ENCODE measurements at places on chromosomes 3 and 15.

GRCh38 chr3:196763179-196763578 lies 23.5 kb downstream of the PAK2 start:
- DNase-seq = no peak

GRCh38 chr3:54857343-54857742 lies 70.5 kb downstream of the LRTM1 start:
- no peak for DNase-seq

GRCh38 chr3:111315930-111316587 lies 225.9 kb upstream of the CD96 start:
- no peak for DNase-seq

GRCh38 chr3:146501752-146502151 lies 32.4 kb upstream of the PLSCR2 start:
- no peak for DNase-seq

GRCh38 chr3:157590273-157590672 lies 87.1 kb upstream of the VEPH1 start:
- DNase-seq = no peak

DNA sequence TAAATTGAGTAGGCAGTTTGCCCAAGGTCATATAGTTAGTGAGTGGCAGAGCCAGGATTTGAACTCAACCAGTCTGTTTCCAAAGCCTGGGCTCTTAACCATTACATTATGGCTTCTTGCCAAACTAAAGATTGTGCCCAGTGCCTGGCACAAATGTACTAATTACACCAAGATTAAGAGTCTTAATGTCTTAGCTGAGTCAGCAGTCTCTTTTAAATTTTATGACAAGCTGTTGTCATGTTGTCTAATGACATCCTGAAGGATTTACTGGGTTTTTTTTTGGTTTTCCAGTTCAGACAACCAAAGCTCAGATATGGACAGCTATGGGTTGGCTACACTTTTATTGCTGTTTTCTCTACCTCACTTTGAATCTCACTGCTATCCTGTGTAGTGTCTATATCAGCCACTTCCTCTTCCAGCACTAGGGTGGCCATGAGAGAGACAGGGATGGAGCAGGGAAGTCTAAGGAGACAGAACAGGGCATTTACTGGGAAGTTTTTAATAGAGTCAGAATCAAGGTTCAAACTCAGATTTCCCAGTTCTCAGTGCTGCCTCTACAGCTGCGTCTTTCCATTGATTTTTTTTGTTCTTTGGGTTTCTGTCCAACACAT lies 10.5 kb downstream of the FBXL2 start:
- DNase-seq = no peak

GRCh38 chr3:151281671-151282324 lies 3.5 kb upstream of the P2RY14 start:
- no peak for DNase-seq

DNA sequence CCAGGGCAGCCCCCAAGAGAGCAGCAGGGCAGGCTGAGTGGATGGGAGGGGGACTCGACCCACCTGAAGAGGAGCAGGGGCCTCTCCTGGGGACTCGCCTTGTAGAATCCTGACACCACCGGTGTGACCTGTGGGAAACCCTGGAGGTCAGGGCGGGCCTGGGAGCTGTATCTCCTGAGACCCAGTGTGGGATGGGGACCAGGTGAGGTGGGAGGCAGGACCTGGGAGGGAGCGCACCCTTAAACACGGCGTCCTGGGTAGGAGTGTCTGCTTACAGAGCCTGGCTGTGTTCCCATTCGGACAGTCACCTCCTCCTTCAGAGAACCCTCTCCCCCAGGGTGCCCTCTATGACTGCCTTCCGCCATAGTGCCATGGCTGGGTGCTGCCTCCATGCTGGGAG lies 27.1 kb downstream of the C15orf39 start:
- no peak for DNase-seq

- DNase-seq = no peak
Observed at GRCh38 chr3:141942006-141942405, 65.6 kb downstream of the ATP1B3 start.

DNA sequence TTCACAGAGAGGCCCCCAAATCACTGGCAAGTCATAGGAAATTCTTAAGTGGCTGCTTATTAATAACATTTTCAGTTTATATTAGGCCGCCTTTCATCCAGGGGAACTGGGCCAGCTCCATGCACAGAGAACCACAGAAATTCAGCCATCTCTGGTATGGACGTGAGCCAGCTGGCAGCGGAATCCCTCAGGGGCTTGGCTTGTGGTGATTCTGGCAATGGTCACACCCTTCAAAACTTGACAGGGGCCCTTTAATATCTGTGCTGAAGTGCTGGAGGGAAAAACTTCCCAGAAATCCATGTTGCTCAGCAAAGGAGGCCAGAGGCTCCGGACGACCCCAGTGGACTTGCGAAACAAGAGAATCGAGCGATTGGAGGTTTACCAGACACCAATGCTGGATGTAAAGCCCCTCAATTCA lies 11.3 kb downstream of the PRICKLE2 start:
- DNase-seq = no peak

DNA sequence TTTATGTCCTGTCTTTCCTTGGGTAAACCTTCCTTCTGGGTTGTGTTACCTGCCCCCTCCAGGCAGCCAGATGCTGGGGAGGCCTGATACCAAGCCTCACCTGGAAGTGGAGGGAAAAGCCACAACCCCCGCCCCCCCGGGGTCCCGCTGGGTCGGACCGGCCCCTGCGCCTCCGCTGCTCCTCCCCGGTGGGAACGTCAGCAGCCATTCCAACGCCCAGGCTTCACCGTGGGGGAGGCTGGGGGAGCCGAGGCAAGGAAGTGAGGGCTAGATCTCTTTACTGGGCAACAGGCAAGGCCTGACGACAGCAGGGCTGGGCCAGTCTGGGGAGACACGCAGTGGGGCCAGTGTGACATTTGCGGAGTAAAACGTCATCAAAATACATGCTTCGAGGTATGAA lies 53.0 kb upstream of the SNRPA1 start:
- DNase-seq = no peak

DNA sequence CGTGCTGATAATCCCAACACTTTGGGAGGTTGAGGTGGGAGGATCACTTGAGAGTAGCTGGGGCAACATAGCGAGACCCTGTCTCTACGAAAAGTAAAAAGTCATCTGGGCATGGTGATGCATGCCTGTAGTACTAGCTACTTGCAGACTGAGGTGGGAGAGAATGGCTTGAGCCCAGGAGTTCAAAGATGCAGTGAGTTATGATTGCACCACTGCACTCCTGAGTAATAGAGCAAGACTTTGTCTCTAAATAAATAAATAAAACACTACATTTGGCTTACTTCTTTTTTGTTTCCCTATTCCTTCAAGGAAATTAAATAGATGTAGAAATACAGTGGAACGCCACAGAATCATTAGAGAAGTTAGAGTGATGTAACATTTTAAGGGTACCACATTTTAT lies 20.1 kb upstream of the LDHAL6B start:
- no peak for DNase-seq

- DNase-seq = no peak
Observed at GRCh38 chr3:184741259-184741556, 29.3 kb upstream of the MAGEF1 start.

GRCh38 chr15:74200871-74201419 lies 1.6 kb downstream of the STRA6 start:
- DNase-seq = no peak

- DNase-seq = no peak
Observed at GRCh38 chr3:69868841-69869420, 129.7 kb downstream of the MITF start.

GRCh38 chr15:41279535-41280283 lies 48.6 kb downstream of the CHP1 start:
- DNase-seq = no peak

DNA sequence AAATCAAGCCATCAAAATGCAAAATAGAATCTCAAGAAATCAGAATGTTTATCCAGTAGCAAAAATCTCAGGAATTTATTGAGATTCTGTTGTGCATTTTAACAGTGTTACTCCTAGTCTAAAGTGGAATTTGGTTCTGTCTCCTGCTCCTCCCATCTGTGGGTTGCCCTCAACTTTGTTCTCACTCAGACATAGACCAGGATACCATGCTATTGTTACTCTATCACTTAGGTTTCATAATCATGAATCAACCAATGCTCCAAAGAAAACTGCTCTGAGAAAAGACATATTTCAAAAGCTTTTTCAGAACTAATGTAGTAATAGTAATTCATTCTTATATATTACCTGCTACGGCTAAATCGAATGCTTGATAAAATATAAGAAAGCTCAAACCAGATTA lies 274.7 kb downstream of the RBMS3 start:
- no peak for DNase-seq

DNA sequence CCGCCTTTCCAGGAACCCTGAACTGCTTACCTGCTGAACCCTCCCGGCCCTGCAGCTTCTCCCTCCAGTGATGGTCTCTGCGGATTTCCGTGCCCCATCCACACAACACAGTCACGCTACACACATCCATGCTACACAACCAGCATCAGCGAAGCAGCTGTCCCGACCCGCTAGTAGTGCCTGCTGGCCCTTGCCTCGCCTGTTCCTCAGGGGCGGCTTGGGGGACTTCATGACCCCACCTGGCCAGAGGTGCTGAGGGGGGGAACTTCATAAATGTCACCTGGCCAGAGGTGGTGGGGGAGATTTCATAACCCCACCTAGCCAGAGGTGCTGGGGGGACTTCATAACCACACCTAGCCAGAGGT lies 530 bp upstream of the TUBGCP5 start:
- DNase-seq = no peak

DNA sequence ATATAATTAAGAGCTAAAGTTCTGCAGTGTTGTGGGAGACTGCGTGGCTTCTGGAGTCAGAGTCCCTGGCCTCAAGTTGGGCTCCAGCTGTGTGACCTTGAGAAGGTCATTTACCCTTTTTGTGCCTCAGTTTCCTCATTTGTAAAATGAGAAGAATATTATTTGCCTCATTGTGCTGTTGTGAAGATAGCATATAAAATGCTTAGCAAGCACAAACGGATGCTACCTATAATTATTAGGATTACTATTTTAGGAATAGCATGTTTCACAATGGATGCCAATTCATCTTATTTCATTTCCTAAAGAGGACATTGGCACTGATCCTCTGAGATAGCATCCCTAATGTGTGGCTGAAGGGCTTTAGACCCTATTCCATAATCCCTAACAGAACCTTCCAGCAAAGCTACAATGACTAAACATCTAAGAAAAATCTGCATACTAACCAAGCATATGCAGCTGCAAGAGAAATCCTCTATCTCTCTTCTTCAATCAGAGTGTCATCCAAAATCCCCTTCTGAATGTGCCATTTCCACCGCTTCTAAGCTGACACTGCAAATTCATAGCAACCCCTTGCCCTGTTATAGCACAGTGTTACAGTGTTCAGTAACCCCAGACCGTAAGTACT lies 148.3 kb downstream of the RBMS3 start:
- no peak for DNase-seq

DNA sequence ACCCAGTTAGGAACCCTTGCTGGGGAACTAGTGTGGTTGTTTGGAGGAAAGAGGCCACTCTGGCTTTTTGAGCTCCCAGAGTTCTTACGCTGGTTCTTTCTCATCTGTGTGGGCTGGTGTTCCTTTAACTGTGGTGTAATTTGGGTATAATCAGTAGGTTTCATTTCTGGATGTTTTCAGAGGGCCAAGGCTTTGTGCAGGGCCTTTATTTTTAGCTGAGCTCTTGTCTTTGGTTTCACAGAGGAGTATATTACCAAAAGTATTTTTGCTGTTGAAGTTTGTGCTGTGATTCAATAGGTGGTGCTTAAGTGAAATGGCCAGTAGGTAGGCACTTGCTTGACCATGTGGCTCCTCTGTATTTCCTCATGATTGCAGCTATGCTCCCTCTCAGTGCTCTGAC lies 357.9 kb downstream of the KCNH8 start:
- DNase-seq = no peak

DNA sequence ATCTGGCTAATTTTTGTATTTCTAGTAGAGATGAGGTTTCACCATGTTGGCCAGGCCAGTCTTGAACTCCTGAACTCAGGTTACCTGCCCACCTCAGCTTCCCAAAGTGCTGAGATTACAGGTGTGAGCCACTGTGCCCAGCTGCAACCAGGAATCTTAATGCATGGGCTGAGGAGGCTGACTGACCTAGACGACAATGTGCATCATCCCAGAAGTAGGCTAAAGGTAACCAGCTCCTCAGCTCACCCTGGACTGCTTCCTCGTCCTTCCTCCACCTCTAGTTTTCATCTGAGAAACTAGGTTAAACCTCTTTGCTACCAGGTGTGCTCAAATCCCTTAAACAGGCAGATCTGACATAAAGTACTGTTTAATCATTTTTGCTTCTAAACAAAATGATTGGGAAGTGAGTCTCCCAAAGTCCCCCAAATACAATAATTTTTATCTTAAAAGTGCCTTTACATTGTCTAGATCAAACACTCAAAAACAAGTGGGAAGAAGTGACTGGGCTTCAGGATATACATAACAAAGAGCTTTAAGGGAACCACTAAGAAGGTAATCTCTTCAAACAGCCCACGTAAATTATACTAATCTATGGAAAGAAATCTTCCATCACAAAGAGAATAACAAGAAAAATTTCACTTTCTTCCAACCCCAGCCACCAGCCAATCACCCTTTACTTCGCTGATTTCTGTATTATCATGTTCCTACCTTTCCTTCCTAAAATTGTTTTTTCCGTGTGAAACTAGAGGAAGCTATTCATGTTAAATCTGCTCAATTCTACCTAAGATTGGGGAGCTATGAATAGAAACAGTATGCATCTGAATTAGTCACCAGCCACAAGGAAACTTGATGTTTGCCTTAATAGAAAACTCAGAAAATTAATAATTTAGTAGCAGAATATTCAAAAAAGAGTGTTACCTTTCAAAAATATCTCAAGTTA lies 34.7 kb downstream of the IGF2BP2 start:
- DNase-seq = no peak
